ENCODE measurements at places on chromosomes 1 and 21. TPM values are rescaled to one million over a fixed set of nuclear protein-coding genes. Genes with fewer than 3 reads are reported as not detected.
A peak's percentile ranks its signal among the peaks of the same experiment; 100 is the strongest.

Gene KPRP
- not detected for total RNA-seq

- DNase-seq: no peak
These were observed 13.0 kb downstream of the RGS7 start for GRCh38 chr1:241343956-241344355.

DNA sequence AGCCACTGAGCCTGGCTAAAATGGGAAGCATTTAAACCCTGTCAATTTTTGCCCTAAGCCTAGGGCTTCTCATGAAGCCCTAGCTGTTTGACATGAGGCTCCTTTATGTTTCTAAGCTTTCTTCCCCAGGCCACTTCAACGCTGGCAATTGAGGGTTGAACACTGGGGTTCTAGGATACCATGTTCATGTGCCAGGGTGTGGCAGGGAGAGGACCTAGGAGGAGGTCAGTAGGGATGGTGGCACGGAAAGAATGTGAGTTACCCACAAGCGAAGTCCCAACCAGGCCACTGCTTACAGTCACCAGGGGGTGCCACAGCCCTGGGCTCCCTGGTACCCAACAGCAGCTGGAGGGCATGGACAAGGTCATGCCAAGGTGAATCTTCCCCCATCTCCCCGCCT is 90.8 kb upstream of the AJAP1 start:
- DNase-seq: no peak

- DNase-seq: peak; percentile 87
These were observed 1.0 kb upstream of the FAM89A start for GRCh38 chr1:231040800-231041718.

Gene OXCT2
- total RNA-seq: 0.42 TPM

DNA sequence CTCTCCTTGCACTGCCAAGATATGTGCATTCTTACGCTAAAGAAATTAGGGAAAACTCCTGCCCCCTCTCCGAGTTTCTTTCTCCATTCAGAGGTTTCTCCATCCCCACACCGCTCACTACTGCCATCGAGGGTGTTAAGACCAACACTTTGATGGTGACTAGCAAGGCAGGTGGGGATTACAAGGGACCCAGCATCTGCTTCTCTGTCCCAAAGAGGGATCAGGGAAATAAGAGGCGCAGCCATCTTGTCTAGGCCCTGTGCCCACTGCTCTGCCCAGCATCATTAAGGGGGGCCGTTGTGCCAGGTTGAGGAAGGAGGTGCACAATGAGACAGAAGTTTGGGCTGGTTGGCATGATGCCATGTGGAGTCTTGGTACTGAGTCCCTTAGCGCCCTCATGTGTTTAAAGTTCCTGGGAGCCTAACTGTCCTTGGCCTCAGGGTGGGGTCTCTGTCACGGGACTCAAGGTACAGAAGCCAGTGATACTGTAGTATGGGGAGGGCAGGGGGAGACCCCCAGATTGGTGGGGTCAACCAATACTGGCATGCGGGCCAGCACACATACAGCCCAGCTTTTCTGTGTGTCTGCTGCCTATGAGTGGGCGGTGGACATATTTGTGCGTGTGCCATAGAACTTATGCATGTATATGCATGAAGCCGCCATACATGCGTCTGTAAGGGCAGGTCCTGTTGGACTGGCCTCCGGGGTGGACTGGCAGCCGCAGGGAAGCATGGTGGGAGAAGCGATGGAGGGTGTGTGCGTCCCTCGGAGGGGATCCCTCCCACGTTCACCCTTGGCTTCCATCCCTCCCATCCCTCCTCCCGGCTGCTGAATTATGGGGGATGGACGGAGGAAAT is 5.5 kb downstream of the EFNA3 start:
- no peak for DNase-seq

DNA sequence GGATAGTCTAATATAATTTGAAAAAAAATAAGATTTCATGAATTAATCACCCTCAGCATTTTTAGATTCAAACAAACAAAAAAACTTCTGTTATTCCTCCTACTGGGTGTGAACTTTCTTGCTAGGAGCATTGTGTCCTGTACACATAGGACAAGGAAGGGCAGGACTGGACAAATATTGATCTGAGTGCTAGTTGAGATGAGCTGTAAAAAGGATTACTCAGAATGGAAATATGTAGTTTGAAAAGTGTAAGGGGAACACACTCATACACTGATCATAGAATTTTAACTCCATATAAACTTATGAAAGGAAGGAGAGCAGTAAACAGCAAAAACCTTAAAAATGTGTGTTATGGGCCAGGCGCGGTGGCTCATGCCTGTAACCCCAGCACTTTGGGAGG is 156.5 kb upstream of the ZNF648 start:
- DNase-seq: no peak

GRCh38 chr1:10761503-10762152 is 34.8 kb downstream of the CASZ1 start:
- no peak for DNase-seq

Measured in spleen (tissue), 13 donors.